ENCODE measurements at places on chromosomes 3 and 15.

GRCh38 chr3:46934498-46935167, 41.9 kb downstream of the CCDC12 start:
- no peak for DNase-seq

- DNase-seq: no peak
Measured at GRCh38 chr3:13229273-13229949, 156.2 kb upstream of the IQSEC1 start.

DNA sequence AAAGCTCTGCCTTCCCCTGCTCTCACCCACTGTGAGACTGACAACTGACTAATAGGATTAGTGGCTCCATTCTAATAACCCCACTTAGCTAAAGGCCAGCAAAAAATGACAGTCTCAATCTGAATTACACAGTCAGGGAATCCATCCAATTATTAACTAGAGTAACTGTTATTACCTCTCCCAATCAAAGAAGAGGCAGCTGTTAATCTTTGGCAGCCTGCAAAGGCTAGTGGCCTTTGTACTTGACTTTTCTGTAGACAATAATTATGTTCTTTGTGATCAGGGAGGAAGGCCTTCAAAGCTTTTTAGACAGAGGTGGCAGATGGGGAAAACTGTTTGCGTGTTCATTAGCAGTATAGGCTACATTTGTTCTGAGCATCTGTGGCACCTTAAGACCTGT, 177.7 kb downstream of the ISL2 start:
- no peak for DNase-seq

GRCh38 chr3:180802837-180803236, 109.6 kb upstream of the FXR1 start:
- peak; percentile 3 for DNase-seq

GRCh38 chr3:67706934-67707333, 52.5 kb upstream of the SUCLG2 start:
- no peak for DNase-seq

DNA sequence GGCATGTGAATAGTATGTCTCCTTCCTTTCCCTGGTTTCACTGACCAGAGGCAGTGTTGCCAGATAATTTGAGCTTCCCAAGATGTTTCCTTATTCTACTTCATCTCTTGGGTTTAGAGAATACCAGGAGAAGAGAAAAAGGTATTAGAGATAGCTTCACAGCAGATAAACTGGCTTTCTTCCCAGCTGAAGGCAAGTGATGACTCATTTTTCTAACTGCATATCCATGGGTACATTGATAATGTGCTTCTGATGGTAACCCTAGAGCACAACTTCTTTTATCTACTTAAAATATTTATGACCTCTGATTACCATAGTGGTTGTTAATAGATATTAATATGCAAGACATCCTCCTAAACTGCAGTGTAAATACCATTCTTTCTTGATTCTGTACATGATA, 34.6 kb upstream of the CMTM8 start:
- peak; percentile 13 for DNase-seq

GRCh38 chr15:85073556-85074194, 92.0 kb downstream of the PDE8A start:
- no peak for DNase-seq

- DNase-seq: no peak
Measured at GRCh38 chr15:26024241-26024640, 161.1 kb upstream of the ATP10A start.

DNA sequence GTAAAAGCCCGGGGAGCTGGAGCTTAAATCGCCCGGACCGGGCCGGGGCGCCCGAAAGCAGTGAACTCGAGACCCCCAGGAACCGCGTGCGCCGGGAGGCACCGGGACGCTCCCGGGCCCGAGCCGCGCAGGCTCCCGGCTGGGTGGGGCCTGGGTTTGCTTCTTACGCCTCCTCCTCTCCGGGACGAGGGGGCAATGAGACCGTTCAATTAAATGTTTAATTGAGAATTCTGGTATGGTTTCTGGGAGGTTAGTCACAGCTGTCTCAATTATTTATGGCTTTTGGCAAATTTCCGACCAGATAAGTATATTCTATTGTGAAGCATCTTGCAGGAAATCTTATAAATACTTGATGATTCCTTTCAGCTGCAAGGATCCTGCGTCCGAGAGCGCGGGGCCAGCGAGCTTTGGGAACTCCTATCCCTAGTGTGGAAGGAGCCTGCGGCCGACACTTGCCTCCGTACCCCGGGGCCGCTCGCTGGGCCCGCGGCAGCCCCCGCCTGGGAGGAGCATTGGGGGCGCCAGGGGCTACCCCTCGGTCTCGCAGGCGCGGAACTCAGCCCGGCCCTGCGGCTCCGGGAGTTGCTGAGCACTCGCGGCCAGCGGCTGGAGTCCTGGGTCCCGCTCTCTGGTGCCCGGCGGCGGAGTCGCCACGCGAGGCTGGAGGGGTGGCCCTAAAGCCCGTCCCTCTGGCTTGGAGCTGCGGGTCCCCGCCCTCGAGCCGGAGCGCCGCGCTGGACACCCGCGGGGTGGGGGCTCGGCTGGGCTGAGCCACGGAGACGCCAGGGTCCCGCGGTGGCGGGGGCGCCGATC, 10.3 kb downstream of the ISL2 start:
- no peak for DNase-seq

DNA sequence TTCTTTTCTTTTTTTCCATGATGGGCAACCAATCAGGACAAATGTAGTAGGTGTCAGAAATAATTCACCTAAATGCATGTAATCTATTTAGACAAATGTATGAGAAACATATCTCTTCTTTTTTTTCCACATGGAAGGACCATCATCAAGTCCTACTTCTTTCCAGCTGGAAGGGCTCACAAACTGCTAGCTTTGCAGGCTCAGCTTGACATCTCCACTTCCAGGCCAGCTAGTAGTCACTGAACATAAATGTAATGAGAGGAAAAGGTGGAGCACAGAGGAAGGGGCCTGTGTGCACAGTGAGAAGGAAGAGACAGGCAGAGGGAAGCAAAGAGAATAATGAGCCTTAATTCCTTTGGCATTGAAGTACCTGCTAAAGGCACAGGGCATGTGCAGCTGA, 504.9 kb downstream of the MCTP2 start:
- no peak for DNase-seq
